Sigmoid colon (tissue), 7 donors: ENCODE measurements at places on chromosomes 1 and 21. TPM values are rescaled to one million over a fixed set of nuclear protein-coding genes. Genes with fewer than 3 reads are reported as not detected.

Gene C1orf174
- 23.4 TPM for total RNA-seq

Gene PIK3R3
- 11.6 TPM for total RNA-seq

DNA sequence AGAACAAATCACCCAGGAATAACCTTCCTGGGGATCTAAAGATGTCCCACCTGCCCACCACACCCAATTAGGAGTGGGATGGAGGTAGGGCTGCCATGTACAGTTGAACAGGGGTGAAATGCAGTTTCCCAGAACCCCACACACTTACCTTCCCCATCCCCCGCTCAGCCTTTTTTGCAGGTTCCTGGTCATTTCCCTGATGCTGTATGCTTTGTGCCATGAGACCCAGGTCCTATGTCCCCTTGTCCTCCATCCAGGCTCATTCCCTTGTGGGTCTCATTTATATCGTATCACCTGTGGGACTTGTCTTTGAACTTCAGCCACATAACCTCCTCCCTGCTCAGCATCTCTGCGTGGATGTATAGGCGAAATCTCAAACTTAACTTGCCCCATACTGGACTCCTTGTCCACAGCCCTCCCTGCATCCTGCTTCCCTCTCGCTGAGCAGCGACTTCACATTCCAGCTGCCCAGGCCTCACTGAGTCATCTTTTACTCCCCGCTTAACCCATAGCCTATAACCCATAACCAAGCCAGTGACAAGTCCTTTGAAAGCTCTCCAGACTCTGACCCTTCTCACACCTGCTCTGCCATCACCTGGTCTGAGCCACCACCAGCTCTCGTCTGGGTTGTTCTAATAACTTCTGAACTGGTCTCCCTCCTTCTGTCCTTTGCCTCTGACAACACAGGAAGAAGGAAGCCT is 4.7 kb downstream of the LDLRAD2 start:
- H3K27me3 ChIP-seq, result peaks cover 13% of the 10 kb centered on the region
- peaks cover 9% of the 10 kb centered on the region for H3K36me3 ChIP-seq
- H3K4me1 ChIP-seq, result peaks cover 11% of the 10 kb centered on the region
- no peak overlapping the region for H3K4me3 ChIP-seq

- H3K27me3 ChIP-seq, result no peaks in the 10 kb centered on the region
- H3K4me1 ChIP-seq, result no peaks in the 10 kb centered on the region
- DNase-seq, result no peak
- H3K27ac ChIP-seq, result no peak overlapping the region
- no peak overlapping the region for H3K4me3 ChIP-seq
These were observed 29.1 kb upstream of the FMO3 start for GRCh38 chr1:171061425-171062143.

Gene NHLH1
- total RNA-seq, result under 0.01 TPM

DNA sequence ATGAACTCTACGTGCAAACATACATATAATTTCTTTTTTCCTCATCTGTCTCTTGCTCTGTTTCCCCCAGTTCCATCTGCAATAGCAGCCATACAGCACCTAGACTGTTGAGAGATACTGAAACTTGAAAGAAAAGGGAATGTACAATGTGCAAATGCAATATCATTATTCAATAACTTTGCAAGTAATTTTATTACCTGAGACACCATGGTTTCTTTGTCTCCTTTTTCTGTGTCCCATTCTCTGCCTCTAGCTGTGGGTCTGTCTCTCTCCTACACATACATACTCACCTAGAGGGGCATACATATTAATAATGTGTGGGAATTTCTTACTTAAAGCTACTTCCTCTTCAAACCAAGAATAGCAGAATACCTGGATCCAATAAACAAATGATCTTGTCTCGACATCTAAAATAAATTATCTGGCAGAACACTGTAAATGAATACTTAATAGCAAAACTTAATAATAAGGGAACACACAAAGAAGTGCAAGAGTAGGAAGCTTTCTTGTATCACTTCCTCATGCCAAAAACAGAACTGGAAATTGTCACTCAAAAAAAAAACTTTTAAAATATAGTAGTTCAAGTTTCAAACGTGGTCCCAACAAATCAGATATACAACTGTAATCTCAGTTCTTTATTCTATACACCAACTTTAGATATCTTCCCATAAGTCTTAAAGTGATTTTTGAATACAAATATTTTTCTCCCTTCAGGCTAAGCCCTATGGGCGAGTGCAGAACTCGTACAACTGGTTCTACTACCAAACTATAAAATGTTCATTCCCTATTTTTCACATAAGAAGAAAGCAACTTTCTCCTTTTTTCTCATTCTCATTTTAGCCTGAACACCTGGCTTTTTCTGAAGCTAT is 194.6 kb downstream of the NRIP1 start:
- no peaks in the 10 kb centered on the region for H3K27me3 ChIP-seq
- no peak for DNase-seq
- H3K27ac ChIP-seq, result no peak overlapping the region
- no peak overlapping the region for H3K4me3 ChIP-seq

DNA sequence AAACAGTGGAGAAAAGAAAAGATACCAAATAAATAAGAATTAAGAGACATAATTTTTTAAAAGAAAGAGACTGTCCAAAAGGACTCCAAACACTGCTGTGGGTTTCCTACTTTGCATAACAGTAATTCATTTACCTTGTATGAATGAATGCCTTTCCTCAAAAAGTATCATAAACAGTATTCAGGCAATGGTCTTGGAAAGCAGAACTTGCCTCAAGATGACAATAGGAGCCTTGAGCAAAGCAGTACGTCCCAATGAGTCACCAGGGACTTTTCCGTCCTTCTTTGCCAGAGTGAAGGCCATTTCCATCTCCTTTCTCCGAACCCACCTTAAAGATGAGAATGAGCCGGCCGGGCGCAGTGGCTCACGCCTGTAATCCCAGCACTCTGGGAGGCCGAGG is 186.4 kb downstream of the ZBTB18 start:
- H3K27ac ChIP-seq, result no peak overlapping the region
- no peak for DNase-seq
- no peaks in the 10 kb centered on the region for H3K4me1 ChIP-seq
- no peaks in the 10 kb centered on the region for H3K36me3 ChIP-seq
- H3K27me3 ChIP-seq, result no peaks in the 10 kb centered on the region

GRCh38 chr1:29651684-29652665 is 415.7 kb downstream of the PTPRU start:
- H3K4me1 ChIP-seq, result no peaks in the 10 kb centered on the region
- H3K36me3 ChIP-seq, result no peaks in the 10 kb centered on the region
- no peak for DNase-seq
- H3K27me3 ChIP-seq, result no peaks in the 10 kb centered on the region
- H3K4me3 ChIP-seq, result no peak overlapping the region
- no peak overlapping the region for H3K27ac ChIP-seq

GRCh38 chr1:936348-937264 is 12.9 kb downstream of the SAMD11 start:
- no peak overlapping the region for H3K4me3 ChIP-seq
- H3K27ac ChIP-seq, result no peak overlapping the region
- DNase-seq, result no peak
- H3K36me3 ChIP-seq, result no peaks in the 10 kb centered on the region
- H3K27me3 ChIP-seq, result peaks cover 90% of the 10 kb centered on the region

- H3K27ac ChIP-seq, result no peak overlapping the region
- H3K27me3 ChIP-seq, result no peaks in the 10 kb centered on the region
- no peak for DNase-seq
- H3K36me3 ChIP-seq, result no peaks in the 10 kb centered on the region
- no peaks in the 10 kb centered on the region for H3K4me1 ChIP-seq
These were observed 30.3 kb upstream of the TMEM125 start for GRCh38 chr1:43239484-43239883.

DNA sequence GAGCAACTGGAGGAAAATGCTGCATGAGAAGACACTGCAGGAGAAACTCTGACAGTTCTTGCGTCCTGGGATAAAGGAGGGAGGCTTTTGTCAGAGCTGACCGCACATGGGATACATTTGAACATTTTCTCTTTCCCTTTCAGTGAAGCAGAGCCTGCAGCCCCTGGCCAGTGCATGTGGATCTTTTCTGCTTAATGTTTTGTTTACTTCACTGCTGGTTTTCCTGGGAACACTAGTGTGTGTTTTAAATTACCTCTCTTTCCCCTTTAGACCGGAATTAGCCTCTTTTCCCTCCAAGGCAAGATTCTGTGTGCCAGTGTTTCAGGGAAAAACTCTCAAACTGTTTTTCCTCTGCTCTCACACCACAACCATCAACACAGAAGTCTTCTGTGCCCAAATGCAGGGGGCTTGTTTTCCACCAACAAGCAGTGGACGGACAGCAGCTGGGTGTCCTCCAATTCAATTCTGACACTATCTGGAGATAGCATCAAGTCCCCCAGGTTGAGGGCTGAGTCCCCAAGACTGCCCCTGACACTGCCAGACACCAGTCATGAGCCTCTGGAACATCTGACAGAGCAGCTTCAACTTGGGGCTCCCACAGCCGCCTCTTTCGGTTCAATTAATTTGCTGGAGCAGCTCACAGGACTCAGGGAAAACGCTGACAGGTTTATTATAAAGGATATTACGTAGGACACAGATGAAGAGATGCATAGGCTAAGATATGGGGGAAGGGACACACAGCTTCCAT is 136.2 kb downstream of the RHOU start:
- H3K27ac ChIP-seq, result peak overlapping the region; percentile 27
- H3K4me1 ChIP-seq, result no peaks in the 10 kb centered on the region
- DNase-seq, result no peak
